ENCODE measurements at places on chromosomes 7 and 10.

GRCh38 chr7:75572814-75573213 lies 80.7 kb downstream of the SPDYE5 start:
- no peak for DNase-seq

GRCh38 chr7:80373429-80374032 lies 138.3 kb downstream of the GNAT3 start:
- DNase-seq, result no peak

DNA sequence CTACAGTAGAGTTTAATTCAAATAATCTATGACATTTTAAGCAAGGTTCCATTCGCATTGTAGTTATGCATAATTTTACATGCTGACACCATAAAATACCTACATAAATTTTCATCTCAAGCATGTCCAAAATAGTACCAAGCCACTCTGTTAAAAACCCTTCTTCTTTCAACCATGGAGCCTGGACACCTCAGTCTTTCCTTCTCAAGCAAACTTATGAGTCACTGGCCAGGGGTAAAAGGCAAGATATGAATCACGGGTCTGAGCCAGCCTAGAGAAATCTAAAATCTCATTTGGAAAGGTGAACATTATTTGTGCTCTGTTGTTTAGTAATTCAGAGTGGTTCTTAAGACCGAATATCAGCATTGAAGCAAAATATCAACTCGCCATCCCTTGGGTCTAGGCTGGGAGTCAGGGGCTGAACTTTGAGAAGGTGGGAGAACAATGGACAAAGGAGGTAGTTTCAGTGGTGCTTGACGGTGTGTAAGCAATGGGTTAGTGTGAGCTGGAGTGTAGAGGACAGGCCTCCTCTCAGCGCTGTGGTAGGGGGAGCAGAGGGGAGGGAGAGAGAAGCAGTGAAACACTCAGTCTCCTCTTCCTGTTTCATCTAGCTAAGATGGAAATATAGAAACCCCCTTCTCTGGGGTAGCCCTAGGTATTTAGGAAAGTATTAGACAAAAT lies 19.1 kb upstream of the GPAM start:
- no peak for DNase-seq

GRCh38 chr7:157875230-157876179 lies 538.7 kb downstream of the DNAJB6 start:
- no peak for DNase-seq

GRCh38 chr10:62384057-62384446 lies 9.9 kb downstream of the ZNF365 start:
- no peak for DNase-seq

DNA sequence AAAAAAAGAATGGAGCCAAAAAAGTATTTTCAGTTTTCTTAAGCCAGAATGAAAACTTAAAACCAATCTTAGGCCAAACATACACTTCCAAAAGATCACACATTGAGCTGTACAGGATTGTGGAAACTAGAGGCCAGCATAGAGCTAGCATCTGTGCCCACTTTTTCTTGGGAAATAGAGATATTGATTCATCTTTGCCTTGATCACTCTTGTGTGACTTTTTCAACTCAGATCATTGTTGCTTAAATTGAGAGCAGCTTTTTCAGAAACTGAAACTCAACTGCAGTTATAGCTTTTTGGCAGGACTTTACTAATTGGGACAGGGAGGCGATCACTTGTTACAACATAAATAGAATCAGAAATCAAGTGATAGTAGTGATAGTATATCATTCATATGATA lies 132.2 kb downstream of the PRKG1 start:
- DNase-seq, result no peak

DNA sequence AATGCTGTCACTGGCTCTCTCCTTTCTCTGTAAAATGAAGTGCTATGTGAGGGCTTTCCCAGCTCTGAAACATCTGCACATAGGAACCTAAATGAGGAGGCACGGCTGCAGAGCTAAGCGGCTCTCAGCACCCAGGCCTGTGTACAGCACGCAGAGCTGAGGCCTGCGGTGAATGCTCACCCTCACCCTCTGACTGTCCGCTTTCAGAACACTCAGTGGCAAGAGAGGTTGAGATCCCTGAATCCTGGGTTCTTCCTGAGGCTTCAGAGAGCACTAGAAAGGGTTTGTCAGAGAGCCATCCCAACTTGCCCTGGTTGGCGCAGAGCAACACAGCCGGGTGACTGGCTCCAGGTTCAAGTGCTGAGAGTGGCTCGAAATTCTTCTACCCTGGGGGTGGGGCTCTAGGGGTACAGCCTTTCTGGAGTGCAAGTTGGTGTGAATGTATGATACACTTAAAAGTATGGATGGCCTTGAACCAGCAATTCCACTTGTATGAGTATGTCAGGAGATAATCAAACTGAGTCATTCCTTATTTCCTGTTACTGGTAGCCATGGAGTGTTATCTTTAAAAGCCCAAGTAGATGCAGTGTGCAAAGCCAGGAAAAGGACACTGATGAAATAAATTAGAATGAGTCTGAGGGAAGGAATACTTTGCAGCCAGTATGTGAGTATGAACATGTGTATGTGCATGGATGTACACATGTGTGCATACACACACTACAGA lies 1.7 kb upstream of the CCDC201 start:
- DNase-seq, result no peak

DNA sequence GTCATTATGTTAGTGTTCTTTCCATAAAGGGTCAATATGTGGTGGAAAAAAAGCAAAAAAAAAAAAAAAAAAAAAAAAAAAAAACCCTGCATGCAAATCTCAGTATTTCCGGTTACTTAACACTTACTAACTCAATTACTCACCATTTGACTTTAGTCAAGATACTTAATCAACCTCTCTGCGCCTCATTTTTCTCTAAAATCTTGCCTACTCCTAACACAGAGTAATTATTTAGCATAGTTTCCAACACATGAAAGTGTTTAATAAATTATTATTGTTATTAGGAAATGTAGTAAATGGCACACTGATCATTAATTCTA lies 27.8 kb downstream of the PPP1R3A start:
- DNase-seq, result no peak

DNA sequence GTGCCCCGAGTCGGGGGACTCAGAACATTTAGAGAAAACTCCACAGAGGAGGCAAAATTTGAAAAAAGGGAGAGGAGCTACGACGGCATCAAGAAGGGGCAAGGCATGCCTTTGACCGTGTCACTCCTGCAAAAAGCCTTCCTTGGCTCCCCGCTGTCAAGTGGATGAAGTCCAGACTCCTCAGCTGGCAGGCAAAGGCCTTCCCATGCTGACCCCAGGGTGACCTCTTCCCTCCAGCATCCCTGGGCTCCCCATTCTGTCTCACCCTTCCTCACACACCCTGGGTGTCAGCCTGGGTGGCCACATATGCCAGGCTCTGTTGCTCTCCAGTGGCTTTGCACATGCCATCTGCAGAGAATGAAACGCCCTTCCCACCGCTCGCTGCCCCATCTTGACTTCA lies 88.4 kb upstream of the ZMIZ1 start:
- no peak for DNase-seq

DNA sequence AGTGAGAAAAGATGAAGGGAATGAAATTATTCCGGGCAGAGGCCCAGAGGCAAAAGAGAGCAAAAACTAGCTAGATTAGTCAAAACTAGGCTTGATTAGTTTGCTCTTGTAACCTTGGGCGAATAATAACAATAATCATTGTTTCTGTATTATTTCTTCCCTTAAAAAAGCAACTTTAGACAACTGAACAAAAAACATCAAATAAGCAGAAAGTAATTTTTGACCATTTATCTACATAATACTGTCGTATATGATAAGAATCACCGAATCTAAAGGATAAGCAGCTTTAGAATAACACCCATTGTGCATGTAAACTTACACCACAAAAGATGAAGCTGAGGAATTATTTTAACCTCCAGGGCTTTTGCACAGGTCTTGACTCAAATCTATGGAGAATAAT lies 125.1 kb downstream of the TPK1 start:
- no peak for DNase-seq

- DNase-seq, result no peak
Observed at GRCh38 chr7:40374575-40374974, 239.8 kb downstream of the SUGCT start.

DNA sequence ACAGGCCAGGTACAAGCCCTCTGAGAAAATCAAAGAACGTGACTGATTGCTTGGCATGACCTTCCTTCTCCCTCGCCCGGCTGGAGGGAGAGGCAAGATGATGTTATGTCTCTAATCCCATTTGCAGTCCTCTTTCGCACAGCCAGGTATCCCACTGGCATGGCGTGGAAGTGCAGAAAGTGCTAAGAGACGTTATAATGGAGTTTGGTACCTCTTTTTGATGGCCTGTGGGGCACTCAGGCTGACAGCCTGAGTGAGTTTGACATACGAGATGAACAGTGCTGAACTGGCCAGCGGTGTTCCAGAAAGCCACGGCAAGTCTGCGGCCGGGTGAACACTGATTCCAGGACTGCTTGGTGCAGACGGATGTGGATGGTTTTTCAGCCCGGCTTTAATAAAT lies 241.6 kb downstream of the RAB11FIP2 start:
- no peak for DNase-seq

GRCh38 chr10:133134411-133135115 lies 25.5 kb upstream of the KNDC1 start:
- no peak for DNase-seq

GRCh38 chr7:134368851-134369544 lies 52.3 kb upstream of the SLC35B4 start:
- no peak for DNase-seq

- DNase-seq, result no peak
Observed at GRCh38 chr7:234051-234707, 41.8 kb downstream of the FAM20C start.

- no peak for DNase-seq
Observed at GRCh38 chr7:27462575-27463270, 200.0 kb downstream of the HIBADH start.

GRCh38 chr10:95503001-95503400 lies 58.2 kb downstream of the SORBS1 start:
- DNase-seq, result no peak

GRCh38 chr7:200704-201103 lies 8.3 kb downstream of the FAM20C start:
- no peak for DNase-seq

GRCh38 chr10:71396084-71396710 lies 523 bp upstream of the CDH23 start:
- DNase-seq, result no peak

DNA sequence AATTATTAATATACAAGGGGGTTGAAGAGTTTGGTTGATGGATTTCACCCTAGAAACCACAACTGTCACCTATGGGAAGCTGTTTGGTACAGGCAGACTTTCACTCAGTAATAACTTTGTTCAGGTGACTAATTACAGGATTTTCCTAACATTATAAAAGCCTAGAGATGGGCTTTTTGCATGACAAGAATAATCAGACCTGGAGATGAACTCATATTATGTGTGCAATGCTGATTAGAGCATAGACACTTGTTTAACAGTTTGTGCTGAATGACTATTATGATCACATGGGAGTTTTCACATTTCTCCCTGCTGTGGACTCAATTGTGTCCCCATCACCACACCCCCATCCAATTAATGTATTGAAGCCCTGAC lies 90.2 kb upstream of the STEAP4 start:
- DNase-seq, result no peak

DNA sequence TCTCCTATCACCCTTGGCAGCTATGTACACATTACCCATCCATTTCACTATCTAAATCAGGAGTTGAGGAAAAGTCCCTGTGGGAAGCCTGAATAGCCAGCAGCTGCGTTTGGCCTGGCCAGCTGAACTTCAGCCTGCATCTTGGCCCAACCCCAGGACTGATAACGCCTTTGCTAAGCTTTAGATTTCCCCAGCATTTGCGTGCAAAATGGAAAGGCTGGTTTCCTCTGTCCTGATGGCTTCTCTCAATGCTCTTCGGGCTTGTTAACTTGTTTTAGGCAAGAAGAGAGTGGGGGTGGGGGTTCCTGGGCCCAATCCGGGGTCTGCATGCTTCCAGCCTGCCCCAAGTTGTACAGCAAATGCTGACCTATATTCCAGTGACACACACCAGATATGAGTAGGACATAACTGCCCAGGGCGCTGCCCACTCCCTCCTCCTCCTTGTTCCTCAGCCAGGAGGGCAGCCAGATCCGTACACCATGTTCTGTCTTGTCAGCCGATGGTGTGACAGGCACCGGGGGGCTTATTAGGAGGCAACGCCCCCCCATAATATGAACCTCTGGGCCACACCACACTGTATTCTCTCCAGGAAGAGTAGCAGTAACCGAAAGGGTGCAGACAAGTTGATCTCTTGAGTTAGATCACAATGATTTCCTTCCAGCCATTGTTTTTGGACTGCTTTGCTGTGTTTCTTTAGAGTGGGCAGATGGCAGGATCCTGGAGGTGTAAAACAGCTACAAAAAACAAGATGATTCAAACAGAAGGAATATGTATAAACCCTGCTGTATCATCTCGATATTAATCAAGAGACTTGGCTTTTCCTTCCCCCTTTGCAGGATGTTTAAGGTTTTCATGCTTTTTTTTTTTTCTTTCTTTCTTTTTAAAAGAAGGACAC lies 339.0 kb downstream of the RNLS start:
- DNase-seq, result no peak

DNA sequence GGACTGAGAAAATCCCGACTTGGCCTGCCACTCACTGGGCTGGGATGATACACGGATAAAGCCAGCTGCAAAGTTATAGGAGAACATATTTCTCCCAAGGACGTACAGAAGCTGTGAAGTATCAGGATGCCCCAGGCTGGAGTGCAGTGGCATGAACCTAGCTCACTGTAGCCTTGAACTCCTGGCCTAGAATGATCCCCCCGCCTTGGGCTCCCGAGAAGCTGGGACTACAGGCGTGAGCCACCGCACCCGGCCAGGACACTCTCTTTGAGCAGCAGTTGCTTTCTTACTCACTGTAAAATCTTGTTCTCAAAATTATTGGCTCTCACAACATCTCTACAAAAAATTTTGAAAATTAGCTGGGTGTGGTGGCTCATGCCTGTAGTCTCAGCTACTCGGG lies 50.4 kb downstream of the CLEC2L start:
- DNase-seq, result no peak

DNA sequence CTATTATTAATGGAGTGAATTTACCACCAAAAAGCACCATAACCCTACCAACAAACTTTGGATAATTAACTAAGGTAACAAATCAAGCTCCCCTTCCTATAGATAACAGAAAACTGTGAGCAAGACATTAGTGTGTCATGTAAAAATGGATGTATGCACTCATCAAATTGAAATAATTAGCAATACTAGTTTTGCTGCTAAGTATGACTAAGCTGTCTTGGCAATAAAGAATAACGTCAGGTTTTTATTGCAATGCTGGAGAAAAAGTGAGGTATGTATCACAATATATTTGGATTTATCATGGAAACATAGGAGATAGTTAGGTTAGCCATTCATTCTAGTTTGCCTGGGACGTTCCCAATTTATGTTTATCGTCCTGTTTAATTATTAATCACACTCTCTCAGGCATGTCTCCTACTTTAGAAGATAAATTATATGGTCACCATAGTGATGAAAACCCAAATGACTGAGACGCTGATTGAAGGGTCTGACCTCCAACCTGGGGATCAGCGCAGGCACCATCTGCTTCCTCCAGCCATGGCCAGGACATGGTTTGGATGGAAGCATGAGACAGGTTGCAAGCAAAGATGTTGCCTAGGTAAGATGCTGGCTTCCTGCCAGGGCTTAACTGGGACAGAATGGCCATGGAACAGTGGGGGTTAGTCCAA lies 125.6 kb downstream of the FANK1 start:
- no peak for DNase-seq

GRCh38 chr7:55642266-55642665 lies 70.0 kb upstream of the VOPP1 start:
- DNase-seq, result no peak
